HAP-1 (cell line): ENCODE measurements at places on chromosomes 16 and 17.

- no peak for DNase-seq
Measured at GRCh38 chr17:75980188-75981018, 1.4 kb downstream of the TEN1 start.

DNA sequence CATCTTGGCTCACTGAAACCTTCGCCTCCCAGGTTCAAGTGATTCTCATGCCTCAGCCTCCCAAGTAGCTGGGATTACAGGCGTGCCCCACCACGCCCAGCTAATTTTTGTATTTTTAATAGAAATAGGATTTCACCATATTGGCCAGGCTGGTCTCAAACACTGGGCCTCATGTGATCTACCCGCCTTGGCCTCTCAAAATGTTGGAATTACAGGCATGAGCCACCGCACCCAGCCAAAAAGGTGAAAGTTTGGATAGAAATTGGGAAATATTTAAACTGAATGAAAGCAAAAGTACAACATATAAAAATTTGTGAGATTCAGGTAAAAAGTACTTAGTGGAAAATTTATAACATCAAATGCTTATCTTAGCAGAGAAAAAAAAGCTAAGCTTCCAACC, 52.9 kb upstream of the KIFC3 start:
- DNase-seq, result no peak

GRCh38 chr16:80610481-80611156, 69.8 kb downstream of the DYNLRB2 start:
- no peak for DNase-seq

GRCh38 chr16:77937473-77938149, 84.7 kb upstream of the CLEC3A start:
- no peak for DNase-seq
